ENCODE measurements at places on chromosomes 7 and 10.

GRCh38 chr7:70533614-70534013, 598.3 kb upstream of the GALNT17 start:
- DNase-seq, result no peak

- DNase-seq, result no peak
Measured at GRCh38 chr10:20033476-20033875, 217.2 kb downstream of the PLXDC2 start.

GRCh38 chr7:34523226-34523918, 134.6 kb upstream of the NPSR1 start:
- no peak for DNase-seq

- DNase-seq, result no peak
Measured at GRCh38 chr7:48114115-48114514, 25.1 kb downstream of the UPP1 start.

DNA sequence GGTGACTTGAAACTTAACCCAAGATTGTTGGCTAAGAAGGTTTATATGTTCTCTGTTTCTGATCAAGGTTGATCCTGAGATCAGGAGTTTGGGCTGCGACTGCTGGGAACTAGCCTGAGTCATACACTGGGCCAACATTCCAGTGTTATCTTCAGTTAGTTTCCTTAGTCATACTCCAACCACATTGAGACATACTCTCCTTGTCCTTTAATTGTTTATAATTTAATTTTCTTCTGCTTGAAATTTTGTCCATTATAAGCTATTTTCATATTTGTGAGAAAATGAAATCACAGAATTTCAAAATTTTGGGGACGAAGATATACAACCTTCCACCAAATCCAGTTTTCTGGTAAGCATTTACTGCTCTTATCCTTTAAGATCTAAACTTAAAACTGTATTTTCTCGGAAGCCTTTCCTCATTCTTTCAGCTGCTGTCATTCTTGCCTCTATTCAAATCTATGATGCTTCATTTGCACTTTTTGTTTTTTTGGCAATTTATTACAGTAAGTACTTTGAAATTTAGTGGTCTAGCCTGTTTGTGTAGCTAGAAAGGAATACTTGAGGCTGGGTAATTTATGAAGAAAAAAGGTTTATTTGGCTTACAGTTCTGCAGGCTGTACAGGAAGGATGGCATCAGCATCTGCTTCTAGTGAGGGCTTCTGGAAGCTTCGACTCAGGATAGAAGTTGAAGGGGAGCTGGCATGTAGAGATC, 63.4 kb upstream of the POT1 start:
- DNase-seq, result no peak

- DNase-seq, result no peak
Measured at GRCh38 chr10:14570800-14571199, 203.9 kb downstream of the FAM107B start.
